ENCODE measurements at places on chromosomes 6 and 20. TPM values are rescaled to one million over a fixed set of nuclear protein-coding genes. Genes with fewer than 3 reads are reported as not detected.

Gene TMEM244
- total RNA-seq: not detected

Gene OOEP
- not detected for total RNA-seq

Gene C6orf15
- total RNA-seq: not detected

Gene SLC22A2
- total RNA-seq: 0.46 TPM

Gene NRN1
- 83.3 TPM for total RNA-seq

Gene SLC13A3
- 6.9 TPM for total RNA-seq

Gene PLA2G7
- 4.6 TPM for total RNA-seq

Gene CFAP206
- 14.8 TPM for total RNA-seq

Gene TCP11
- 0.23 TPM for total RNA-seq

Gene CD24
- total RNA-seq: 640 TPM

Gene MUC22
- total RNA-seq: not detected

Gene OR2H2
- total RNA-seq: not detected

Gene CPNE5
- total RNA-seq: 36.0 TPM

Gene CEP43
- 55.4 TPM for total RNA-seq

Gene TMEM181
- total RNA-seq: 66.2 TPM

Gene PDE7B
- 27.5 TPM for total RNA-seq

Gene OLIG3
- 0.23 TPM for total RNA-seq

Measured in diencephalon (tissue), 1 donor.